Right atrium auricular region (tissue), 2 donors: ENCODE measurements at places on chromosomes 4 and X. TPM values are rescaled to one million over a fixed set of nuclear protein-coding genes. Genes with fewer than 3 reads are reported as not detected.

- DNase-seq: no peak
These were observed 415.0 kb upstream of the INTU start for GRCh38 chr4:127217586-127218229.

DNA sequence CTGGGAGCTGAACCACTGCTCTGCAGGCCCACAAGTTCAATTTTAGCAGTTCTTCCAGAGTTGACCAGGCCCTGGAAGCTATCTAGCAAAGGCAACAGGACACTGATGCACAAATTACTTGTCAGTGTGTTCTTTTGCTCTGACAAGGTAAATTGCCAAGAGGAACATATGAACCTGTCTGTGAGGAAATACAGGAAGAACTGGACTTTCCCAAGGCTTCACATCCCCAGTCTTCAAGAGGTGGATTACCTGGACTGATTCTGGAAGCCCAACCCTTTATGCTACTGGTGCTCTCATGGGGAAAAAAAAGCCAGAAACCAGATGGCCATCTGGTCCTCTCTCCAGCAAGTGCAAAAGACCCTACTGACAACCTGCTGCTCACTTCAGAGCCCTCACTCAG lies 1.9 kb upstream of the TMEM185A start:
- DNase-seq: no peak

DNA sequence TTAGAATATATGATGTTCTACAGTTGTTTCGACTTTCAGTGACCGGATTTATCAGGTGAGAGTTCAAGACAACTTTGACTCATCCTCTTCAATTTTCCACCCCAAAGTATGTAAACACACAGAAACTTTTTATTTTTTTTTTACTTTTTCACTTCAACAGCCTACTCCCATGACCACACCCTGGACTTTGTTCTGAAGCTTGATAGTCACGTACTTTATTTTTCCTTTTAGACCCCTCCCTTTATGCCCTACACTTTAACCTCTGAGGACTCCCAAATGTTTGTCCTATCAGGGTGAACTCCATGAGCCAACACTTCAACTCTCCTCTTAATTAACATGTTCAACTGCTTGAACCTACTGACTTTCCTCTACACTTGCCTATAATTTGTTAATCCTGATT lies 2.5 kb upstream of the DDX60 start:
- DNase-seq: no peak

- no peak for DNase-seq
These were observed 254.5 kb upstream of the ADGRL3 start for GRCh38 chr4:60945641-60946040.

DNA sequence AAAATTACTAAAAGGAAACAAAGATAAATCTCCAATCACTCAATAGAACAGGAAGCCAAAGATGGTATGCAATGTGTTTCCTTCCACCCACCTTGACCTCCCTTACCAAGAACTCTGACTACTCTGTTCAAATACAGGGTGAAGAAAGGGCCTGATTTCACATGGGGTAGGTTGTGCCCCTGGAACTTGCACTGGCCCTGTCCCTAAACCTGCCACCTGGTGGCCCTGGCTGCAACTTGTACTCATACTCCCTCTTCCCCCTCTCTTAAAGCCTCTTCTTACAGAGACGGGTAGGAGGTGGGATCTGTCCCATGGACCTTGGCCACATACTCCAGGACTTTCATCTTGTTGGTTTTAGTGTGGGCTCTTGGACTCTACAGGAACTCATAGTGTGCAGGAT lies 17.3 kb upstream of the TMEM185A start:
- no peak for DNase-seq

DNA sequence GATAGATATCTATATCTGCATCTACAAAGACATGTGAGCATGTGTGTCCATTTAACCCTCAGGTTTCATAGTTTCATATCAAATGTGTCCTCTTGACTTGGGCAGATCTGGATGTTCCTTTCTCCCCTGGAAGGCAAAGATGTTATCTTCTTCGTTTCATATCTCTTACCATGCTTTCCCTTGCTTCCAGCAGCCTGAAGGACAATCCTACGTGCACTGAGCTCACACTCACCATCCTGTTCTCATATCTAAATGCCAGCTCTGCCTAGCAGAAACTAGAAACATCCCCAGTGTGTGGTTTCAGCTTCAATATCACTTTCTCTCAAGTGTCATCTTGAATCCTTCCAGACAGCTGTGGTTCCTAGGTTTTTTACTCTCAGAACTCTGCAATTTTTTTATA lies 66.2 kb downstream of the ZAR1 start:
- DNase-seq: no peak

- DNase-seq: no peak
These were observed 4.6 kb upstream of the GCNA start for GRCh38 chrX:71573590-71573989.

USP26 gene
- total RNA-seq: not detected

DNA sequence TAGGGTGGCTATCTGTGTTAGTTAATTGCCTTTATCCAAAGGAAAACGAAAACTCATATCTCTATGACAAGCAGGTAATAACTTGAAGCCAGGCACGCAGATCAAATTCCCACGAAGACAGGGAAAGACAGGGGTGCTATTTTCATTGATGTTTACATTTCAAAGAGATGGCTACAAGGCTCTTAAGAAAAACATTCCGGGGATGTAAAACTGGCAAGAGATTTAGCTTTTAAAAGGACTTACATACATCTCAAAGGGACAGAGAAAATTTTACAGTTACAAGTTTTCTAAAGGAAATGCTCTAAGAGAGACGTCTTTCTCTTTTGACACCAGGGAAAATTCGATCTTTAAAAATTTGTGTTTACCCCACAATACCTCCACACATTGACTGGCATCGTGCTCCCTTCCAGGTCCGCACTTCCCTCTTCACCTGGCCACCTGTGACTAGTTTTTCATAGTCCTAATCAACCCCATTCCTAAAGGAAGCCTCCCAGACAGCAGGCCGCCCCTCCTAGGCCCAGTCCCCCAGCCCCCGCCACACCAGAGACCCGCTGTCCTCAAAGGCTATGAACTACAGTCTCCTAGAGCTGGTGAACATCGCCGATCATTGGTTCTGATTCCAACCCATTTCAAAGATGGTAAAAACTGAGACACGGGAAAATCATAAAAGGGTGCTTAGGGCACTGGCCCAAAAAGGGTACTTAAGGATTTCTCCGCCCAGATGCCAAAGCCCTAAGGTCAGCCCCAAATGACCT lies 649 bp upstream of the ARAF start:
- DNase-seq: no peak

CCSER1 gene
- total RNA-seq: 12.5 TPM

GRCh38 chr4:26871611-26872010 lies 11.0 kb downstream of the STIM2 start:
- no peak for DNase-seq

- no peak for DNase-seq
These were observed 22.0 kb upstream of the TMPRSS11B start for GRCh38 chr4:68267433-68267944.

DNA sequence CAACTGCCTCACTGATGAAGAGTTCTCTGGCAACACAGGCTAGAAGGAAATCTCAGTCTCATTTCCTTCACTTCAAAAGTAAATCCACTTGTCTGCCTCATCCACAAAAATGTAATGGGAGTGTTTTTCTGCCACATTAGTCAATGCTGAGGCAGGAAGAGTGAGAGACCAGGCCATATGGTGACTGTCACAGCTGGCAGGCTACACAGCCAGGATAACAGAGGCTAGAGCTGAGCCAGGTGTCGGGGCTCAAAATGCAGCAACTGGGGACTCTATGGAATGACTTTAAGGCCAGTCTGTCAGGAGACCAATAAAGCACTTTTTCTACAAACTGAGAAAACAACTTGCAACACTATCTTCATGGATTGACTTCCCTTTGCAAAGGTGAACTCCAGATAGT lies 204.2 kb downstream of the GPC3 start:
- no peak for DNase-seq

RNF150 gene
- total RNA-seq: 26.2 TPM

- DNase-seq: no peak
These were observed 243.6 kb upstream of the CTSO start for GRCh38 chr4:156197216-156197615.

DNA sequence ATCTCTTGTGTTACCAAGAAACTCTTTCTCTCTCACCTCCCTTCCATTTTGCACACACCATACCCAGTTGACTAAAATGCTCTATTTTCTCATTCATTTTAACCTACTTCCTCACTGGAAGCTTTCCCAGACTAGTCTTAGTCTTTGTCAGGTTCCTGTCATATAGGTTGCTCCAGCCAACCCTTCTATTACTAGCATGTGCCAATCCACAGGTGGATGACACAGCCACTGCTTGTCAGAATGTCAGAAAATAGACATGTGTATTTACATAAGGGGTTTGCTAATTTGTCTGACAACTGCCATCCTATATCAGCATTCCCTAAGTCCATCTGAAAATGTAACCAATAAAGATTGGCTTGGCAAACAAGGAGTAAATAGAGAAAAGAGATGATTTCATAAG lies 239.2 kb upstream of the SMIM31 start:
- no peak for DNase-seq

TSPAN6 gene
- total RNA-seq: 7.5 TPM

DNA sequence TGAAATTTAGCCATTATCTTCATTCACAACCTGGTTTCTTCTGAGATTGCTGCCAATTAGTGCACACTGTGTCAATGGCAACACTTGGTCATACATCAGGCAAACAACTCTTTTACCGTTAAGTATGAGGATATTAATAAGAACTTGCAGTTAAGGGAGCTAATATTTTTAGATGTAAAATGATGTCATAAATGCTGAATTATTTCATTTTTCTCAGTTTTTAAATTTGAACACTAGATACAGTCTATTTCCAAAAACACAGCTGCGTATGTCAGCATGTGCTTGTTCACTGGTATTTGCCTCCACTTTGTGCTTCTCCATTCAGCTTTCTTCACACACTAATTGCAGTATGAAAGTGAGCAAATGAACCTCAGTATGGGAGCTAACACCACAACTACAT lies 1.6 kb downstream of the KLHL13 start:
- no peak for DNase-seq

AASDH gene
- 5.4 TPM for total RNA-seq

DNA sequence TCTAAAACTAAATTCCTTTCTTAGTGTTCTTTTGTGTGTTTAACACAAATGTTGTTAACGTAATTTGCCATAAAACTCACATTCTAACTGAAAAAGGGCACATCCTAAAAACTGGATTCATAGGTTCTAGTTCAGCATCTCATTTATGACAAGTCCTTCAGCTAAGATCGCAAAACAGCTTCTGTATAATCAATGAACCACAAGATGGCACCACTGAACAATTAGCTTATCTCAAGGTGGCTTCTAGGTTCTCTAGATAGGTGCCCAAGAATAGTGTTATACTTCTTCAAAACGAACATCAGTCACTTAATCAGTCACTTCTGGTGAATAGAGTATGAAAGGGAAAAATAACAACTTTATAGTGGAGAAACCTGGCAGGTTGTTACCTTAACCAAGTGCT lies 54.3 kb downstream of the NRK start:
- no peak for DNase-seq

SPANXD gene
- not detected for total RNA-seq

GRCh38 chr4:15652841-15653240 lies 2.3 kb downstream of the FBXL5 start:
- DNase-seq: no peak

DIPK2B gene
- 14.4 TPM for total RNA-seq

DNA sequence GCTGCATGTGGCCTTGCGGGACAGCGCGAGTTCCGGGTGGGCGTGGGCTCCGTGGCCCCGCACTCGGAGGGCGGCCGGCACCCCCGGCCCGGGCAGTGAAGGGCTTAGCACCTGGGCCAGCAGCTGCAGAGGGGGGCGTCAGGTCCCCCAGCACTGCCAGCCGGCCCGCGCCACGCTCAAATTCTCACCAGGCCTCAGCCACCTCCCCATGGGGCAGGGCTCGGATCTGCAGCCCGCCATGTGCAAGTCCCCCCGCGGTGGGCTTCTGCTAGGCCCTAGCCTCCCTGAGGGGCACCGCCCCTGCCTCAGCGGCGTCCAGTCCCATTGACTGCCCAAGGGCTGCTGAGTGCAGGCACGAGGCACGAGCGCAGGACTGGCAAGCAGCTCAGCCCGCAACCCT lies 2.6 kb upstream of the MCUB start:
- no peak for DNase-seq

GRCh38 chr4:175953960-175954521 lies 111.6 kb upstream of the WDR17 start:
- no peak for DNase-seq

DNA sequence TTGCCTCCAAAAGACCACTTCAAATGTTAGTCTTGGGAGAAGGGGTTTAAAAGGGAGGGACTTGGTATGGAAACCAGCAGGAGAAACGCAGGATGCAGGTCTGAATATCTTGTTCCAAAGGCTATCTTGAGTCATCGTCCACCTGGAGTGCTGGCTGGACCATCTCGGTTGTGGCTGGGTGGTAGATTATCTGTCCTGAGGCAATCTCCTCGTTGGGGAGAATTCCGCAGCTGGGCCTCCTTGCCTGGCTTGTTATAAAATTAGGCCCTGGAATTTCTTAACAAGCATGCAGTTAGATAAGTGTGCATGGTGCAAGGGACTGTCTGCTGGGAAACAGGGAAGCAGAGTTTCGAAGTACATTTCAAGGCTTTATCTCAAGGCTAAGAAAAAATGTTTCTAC lies 2045.7 kb upstream of the TENM3 start:
- DNase-seq: no peak

DNA sequence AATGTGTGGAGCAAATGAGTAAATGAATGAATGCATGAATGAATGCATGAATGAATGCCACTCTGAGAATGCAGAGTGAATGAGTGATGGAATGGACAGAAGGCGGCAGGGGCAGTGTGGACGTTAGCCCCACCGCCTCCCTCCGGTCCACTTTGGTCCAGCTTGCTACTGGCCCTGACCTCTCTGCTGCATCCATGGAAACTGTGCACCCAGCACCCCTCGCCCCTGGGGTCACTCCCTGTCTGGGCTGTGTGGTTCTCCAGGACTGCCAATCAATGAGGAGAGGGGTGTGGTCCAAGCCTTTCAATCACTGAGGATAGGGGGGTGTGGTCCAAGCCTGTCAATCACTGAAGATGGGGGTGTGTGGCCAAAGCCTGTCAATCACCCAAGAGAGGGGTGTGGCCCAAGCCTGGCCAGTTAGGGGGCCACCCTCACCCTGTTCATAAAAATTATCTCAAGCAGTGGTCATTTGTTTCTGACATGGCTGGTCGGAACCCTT lies 39.2 kb upstream of the ASMTL start:
- no peak for DNase-seq

- no peak for DNase-seq
These were observed 60.7 kb upstream of the PGM2 start for GRCh38 chr4:37765741-37766140.

GRCh38 chrX:133544115-133544514 lies 128.8 kb upstream of the GPC4 start:
- DNase-seq: no peak

ADGRG4 gene
- not detected for total RNA-seq

- DNase-seq: no peak
These were observed 1552.6 kb downstream of the C4orf33 start for GRCh38 chr4:130648570-130648969.

FGG gene
- not detected for total RNA-seq
